ENCODE measurements at places on chromosomes 12 and 14.

DNA sequence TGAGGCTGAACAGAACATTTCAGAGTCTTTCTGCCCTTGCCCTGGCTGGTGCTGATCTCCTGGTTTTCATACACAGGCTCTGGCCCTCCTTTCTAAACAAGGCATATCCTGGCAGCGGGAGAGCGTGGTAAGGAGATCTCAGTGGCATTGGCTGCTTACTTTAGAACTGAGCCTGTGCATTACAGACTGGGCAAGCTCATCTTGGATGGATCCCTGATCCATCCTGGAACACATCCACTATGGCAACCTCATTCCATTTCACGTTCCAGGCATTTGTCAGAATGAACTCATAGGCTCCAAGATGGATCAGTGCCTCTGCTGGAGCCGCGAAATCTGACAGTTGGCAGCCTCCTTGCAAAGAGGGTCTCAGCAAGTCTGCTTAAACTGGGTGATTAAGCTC lies 224.5 kb upstream of the PELI2 start:
- DNase-seq, result no peak

DNA sequence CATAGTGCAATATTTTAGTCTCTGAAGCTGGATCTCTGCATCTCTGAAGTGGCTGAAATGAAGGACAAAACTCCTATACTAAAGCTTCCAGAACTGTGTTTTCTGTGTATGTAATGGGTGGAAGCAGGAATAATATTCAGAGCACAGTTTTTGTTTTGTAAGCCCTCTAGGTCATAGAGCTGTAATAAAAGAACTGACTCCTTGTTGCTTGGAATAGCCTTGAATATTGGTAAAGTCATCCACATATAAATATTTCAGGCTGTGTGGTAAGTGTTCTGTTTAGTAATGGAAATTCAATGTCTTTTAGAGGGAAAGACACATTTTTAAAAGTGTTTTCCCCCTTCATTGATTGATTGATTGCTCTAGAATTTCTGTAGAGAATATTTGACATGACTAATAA lies 18.2 kb upstream of the AKAP6 start:
- no peak for DNase-seq

- no peak for DNase-seq
These were observed 1.2 kb downstream of the UNC119B start for GRCh38 chr12:120711411-120711810.

DNA sequence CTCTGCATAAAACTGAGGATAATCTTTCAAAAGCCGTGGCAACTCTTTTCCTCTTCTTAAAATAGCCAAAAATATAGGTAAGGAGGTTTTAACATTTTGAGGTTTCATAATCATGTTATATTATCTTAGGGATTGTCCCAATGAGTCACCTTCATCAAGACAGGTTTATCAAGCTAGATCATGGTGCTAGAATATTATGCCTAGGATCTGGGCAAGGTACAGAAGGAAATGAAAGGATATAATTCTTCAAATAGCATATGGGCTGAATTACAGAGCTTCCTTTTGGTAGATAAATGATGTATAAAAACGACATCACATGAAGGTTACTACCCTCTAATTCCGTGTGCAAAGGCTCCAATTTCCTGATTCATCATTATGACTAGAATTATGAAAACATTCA lies 28.6 kb upstream of the TBC1D15 start:
- DNase-seq, result no peak

GRCh38 chr14:23877538-23878180 lies 75.9 kb upstream of the DHRS4 start:
- no peak for DNase-seq

GRCh38 chr14:43041207-43041606 lies 1434.5 kb downstream of the LRFN5 start:
- DNase-seq, result no peak

- no peak for DNase-seq
These were observed 61.1 kb downstream of the TESC start for GRCh38 chr12:117038023-117038680.

GRCh38 chr12:75959060-75959459 lies 72.5 kb downstream of the PHLDA1 start:
- DNase-seq, result no peak

DNA sequence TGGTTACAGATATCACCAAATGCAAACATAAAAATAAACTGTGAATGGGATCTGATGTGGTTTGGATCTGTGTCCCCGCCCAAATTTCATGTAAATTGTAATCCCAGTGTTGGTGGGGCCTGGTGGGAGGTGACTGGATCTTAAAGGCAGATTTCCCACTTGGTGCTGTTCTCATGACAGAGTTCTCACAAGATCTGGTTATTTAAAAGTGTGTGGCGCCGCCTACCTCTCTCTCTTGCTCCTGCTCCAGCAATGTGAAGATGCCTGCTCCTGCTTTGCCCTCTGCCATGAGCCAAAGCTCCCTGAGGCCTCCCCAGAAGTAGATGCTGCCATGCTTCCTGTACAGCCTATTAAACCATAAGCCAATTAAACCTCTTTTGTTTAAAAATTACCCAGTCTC lies 47.8 kb downstream of the SLC25A21 start:
- no peak for DNase-seq

GRCh38 chr12:34350092-34351041 lies 328.1 kb downstream of the ALG10 start:
- no peak for DNase-seq

GRCh38 chr12:92192360-92192759 lies 46.7 kb upstream of the BTG1 start:
- no peak for DNase-seq

- peak; percentile 74 for DNase-seq
These were observed 1.6 kb upstream of the DGKA start for GRCh38 chr12:55929306-55929791.

DNA sequence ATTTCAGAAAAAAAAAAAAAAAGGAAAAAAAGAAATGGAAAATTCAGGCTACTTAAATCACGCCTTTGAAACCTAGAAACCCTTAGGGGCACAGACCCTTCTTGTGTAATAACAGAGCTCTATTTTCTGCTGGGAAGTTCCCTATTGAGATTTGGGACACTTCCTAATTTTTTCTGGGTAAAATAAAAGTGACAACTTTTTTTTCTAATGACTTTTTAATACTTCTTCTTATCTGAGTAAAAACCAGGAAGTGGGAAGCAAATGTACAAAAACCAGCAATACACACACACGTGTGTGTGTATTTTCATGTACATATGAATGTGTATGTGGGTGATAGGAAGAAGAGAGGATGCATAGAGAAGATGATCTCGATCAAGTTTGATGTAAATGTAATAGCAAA lies 35.8 kb downstream of the ETV6 start:
- DNase-seq, result no peak

GRCh38 chr12:16112612-16113560 lies 164.6 kb downstream of the SLC15A5 start:
- no peak for DNase-seq

DNA sequence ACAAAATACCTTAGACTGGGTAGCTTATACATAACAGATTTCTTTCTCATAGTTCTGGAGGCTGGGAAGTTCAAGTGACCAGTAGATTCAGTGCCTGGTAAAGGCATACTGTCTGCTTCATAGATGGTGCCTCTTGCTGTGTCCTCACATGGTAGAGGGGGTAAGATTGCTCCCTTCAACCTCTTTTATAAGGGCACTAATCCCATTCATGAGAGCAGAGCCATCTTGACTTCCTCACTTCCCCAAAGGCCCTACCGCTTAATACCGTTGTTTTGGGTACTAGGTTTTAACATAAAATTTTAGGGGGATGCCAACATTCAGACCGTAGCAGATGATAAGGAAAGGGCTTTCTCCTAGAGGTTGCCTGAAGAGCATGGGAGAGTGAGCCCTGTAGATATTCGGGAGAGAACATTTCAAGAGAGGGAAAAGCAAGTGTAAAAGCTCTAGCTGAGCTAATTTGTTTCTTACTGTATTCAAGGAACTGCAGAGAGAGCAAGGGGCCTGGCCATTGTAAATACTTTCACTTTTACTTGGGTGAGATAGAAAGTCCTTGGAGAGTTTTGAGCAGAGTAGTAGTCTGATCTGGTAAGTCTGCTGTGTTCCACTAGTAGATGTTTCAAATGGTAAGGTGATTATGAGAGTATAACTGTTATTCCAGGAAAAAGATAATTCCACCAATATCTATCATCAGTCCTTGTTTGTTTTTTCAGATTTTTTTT lies 27.3 kb downstream of the FRS2 start:
- DNase-seq, result no peak

DNA sequence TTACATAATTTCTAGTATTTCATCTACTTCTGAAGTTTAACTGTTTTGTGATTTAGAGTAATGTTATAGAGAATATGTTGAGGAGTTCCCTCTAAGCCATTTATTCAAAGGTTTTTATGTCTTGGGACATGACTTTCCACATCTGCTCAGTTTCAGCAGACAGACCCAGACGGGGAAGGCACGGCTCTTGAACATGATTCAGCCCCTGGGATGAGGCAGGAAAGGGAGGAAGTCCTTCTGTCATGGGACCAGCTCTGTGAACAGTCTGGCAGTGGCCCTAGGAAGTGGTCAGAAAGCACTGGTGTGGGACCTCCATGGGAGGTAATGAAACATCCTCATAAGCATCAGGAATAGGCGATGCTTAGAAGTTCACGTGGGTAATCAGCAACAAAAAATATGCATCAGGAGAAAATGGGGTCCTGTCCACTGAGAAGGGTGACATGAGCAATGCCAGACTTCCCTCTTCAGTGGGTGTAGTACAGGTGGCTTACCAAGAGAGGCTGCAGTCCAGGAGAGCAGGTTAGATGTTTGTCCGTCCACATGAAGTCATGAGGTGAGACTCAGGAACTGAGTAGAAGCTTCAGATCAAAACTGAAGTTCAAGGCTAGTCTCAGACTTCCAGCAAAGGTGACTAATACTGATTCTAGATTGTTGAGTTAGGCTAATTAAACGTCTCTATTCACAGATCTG lies 248.5 kb downstream of the IPO8 start:
- no peak for DNase-seq

All from activated T-cell treated with anti-CD3 and anti-CD28 coated beads for 4 hours (primary cell).